Posterior vena cava (tissue), 2 donors: ENCODE measurements at places on chromosomes 1 and 21. TPM values are rescaled to one million over a fixed set of nuclear protein-coding genes. Genes with fewer than 3 reads are reported as not detected.

TSPEAR gene
- total RNA-seq = 0.14 TPM

- no peak for DNase-seq
These were observed 102.2 kb upstream of the GADD45A start for GRCh38 chr1:67582625-67583461.

DNA sequence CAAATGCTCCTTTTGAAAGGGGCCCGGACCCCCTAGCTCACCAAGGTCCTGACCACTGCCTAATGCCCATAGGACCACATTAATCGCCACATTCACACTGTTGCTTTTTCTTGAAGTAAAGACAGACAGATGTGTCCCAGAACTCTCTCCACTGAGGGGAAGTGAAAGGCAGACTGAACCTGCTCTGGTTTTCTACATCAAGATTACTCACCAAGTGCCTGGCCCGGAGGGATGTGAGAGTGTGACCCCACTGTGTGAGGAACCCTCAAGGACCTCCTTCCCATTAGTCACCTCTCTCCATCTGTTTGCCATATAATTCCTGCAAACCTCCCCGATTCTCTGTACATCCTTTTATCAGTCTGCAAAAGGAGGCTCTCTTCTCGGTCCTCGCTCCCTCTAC, 381.5 kb downstream of the OMA1 start:
- no peak for DNase-seq

- DNase-seq = no peak
These were observed 14.0 kb downstream of the SLC37A1 start for GRCh38 chr21:42527489-42528158.
